Activated B cell treated with CpG ODN at 0.5 μM for 24 hours (primary cell): ENCODE measurements at places on chromosomes 7 and 10.

GRCh38 chr7:52500841-52501240 lies 534.6 kb upstream of the POM121L12 start:
- no peak for DNase-seq

GRCh38 chr7:151115121-151115835 lies 29.0 kb downstream of the AGAP3 start:
- DNase-seq, result no peak

DNA sequence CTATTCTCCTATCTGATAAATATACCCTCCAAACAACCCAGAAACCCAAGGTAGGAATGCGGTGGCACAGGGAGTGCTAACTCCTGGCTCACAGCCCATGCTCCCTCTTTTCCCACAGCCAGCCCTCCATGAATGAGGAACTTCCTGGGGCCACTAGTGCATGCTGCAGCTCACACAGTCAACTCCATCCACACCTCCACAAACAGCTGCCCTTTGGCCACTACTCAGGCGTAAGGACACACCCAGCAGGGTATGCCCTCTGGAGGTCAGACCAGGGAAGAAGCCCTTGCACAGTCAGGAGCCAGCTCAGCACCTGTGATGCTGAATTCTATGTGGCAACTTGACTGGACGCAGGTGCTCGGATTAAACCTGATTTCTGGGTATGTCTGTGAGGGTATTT lies 85.2 kb upstream of the PIK3CG start:
- no peak for DNase-seq

- no peak for DNase-seq
Measured at GRCh38 chr7:117323851-117324711, 1.2 kb upstream of the WNT2 start.

DNA sequence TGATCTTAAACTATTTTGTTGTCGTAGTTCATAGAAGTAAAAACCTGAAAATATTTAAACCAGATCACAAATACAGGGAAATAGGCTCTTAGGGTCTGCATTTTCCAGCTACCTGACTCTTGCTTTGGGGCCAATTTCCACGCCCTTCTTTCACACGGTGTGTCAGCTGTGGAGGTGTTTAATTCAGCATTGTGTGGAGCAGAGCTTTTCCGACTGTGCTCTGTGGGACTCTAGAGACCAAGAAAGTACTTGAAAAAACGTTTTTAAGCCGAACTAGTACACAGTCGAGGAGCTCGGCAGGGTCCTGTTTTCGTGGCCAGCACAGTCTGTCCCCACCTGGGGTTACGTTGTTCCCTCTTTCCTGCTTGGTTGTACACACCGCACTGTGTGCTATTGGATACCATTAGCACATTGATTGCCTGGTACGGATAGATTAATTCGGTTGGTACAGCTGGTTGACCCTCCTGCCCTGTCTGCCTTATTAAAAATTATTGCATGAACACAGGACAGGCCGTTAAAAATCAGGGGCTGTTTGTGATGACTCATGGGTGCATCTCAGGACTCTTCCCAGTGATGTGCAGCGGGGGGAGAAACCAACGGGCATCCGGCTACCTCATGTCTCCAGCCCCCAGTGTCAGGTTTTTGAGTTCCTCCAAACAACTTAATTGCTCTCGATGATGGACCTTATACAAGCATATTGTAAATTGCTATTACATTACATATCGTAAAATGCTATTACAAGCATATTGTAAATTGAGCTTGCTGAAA lies 80.7 kb upstream of the BTBD16 start:
- no peak for DNase-seq

DNA sequence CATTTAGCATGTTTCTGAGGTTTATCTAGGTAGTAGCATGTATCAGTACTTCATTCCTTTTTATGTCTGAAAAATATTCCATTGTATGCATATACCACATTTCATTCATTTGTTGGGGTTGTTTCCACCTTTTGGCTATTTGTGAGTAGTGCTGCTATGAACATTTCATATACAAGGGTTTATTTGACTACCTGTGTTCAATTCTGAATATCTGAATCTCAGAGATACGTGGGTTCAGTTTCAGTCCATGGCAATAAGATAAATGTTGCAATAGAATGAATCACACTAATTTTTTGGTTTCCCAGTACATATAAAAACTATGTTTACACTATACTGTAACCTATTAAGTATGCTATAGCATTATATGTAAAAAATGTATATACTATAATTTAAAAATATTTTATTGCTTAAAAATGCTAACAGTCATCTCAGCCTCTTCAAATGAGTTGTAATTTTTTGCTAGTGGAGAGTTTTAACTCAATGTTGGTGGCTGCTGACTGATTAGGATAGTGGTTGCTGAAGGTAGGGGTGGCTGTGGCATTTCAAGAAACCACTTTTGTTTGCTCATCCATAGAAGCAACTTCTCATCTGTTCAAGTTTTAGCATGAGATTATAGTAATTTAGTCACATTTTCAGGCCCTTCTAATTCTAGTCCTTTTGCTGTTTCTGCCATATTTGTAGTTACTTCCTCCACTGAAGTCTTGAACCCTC lies 13.9 kb downstream of the PLEKHA1 start:
- no peak for DNase-seq

- no peak for DNase-seq
Measured at GRCh38 chr10:100970076-100970913, 991 bp downstream of the SEMA4G start.

DNA sequence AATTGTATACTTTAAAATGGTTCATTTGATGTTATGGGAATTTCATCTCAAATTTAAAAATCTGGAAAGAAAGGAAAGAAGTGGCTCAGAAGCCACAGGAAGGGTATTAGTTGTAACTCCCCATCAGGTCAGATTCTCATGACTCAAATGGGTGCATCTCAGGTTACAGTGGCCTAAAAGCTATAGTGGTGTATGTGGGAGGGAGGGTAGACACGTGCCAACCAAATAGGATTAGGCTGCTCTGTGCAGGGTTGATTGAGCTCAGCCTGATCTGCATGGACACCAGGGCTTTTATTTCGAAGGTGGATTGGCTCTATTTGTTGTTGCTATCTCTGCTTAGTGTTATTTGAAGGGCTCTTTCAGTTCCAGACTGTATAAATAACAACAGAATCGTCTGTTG lies 121.5 kb upstream of the PRR15 start:
- DNase-seq, result no peak

- DNase-seq, result no peak
Measured at GRCh38 chr7:138204285-138204981, 128.2 kb downstream of the AKR1D1 start.
